Immature natural killer cell (primary cell): ENCODE measurements at places on chromosomes 13 and 19.

DNA sequence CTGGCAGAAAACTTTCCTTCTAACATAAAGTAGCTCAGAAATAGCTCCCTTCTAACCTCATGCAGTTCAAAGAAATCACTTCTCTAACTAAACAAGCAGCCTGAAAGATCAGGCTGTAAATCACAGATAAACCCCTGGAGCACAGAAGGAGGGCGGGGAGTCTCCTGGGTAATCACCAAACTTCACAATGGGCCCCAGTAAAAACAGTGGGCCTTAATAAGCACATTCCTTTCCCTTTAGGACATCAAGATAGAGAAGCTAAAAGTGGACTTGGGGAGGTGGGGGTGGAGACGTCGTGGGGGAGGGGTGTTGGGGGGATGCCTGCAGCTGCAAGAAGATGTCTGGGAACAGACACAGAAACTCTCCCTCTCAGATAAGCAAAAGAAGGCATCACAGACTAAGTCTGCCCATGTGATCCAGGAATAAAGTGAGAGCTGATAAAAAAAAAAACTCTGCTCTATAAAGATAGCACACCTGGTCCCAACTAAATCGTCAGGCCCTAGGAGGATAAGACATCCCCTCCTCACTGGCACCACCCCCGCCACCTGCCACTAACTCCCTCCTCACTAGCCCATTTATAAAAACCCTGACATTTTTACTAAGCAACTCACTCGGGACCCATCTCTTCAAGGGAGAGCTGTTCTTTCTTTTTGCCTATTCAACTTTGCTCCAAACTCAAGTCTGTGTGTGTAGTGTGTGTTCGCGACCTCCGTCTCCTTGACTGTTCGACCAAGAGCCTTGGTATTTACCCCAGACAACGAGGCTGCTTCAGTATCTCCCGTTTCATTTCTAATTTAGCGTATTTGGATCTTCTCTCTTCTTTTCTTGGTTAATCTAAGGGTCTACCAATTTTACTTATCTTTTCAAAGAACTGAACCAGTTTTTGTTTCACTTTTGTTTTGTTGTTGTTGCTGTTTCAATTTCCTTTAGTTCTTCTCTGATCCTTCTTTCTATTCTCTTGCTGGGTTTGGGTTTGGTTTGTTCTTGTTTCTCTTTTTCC lies 31.7 kb downstream of the DNAJC15 start:
- no peak overlapping the region for H3K4me3 ChIP-seq
- DNase-seq, result peak; percentile 43
- H3K4me1 ChIP-seq, result peaks cover 25% of the 10 kb centered on the region
- H3K36me3 ChIP-seq, result peaks cover 6% of the 10 kb centered on the region

DNA sequence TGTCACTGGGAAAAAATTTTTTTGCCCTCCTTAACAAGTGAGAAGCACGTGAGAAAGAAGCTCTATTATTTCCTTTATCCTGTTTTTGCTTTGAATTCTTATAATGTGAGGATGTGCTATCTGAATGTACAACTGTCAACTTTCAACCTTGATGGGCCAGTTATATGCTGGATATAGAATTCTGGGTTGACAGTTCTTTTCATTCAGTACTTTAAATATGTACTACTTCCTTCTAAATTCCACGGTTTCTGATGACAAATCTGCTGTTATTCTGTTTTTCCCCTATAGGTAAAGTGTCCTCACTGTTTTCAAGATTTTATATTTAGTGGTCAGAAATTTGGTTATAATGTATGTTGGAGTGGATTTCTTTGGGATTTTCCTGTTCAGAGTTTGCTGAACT lies 29.9 kb downstream of the ZDHHC20 start:
- H3K27me3 ChIP-seq, result no peaks in the 10 kb centered on the region
- no peak overlapping the region for H3K27ac ChIP-seq
- peaks cover 22% of the 10 kb centered on the region for H3K36me3 ChIP-seq

DNA sequence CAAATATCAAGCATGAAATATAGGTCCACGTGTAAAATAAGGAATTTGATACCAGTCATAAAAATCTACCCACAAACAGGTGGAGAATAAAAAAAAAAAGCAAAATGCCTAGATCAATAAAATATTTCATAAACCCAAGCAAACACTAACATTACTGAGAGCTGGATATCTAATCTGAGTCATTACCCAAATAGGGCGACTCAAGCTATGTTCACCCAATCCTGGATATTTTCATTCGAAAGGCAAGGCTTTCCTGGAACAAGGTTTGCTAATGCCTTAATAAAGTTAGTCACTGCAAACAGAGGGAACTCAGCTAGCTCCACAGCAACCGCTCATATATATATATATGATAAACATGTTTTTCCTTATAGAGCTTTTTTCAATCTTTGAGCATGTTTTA lies 33.5 kb upstream of the TM9SF2 start:
- no peaks in the 10 kb centered on the region for H3K36me3 ChIP-seq
- peaks cover 18% of the 10 kb centered on the region for H3K4me1 ChIP-seq
- peaks cover 7% of the 10 kb centered on the region for H3K27me3 ChIP-seq
- no peak for DNase-seq
- no peak overlapping the region for H3K27ac ChIP-seq

GRCh38 chr13:51000061-51000460 lies 90.5 kb downstream of the RNASEH2B start:
- H3K4me3 ChIP-seq, result no peak overlapping the region
- no peak overlapping the region for H3K27ac ChIP-seq
- peaks cover 16% of the 10 kb centered on the region for H3K27me3 ChIP-seq
- H3K36me3 ChIP-seq, result peaks cover 7% of the 10 kb centered on the region

- H3K4me1 ChIP-seq, result no peaks in the 10 kb centered on the region
- H3K36me3 ChIP-seq, result peaks cover 6% of the 10 kb centered on the region
- no peak overlapping the region for H3K4me3 ChIP-seq
- DNase-seq, result no peak
- no peak overlapping the region for H3K27ac ChIP-seq
Measured at GRCh38 chr13:40819797-40820315, 30.4 kb downstream of the SLC25A15 start.

- H3K4me1 ChIP-seq, result no peaks in the 10 kb centered on the region
- H3K4me3 ChIP-seq, result peak overlapping the region; percentile 40
- no peak for DNase-seq
- H3K27me3 ChIP-seq, result no peaks in the 10 kb centered on the region
- no peak overlapping the region for H3K27ac ChIP-seq
Measured at GRCh38 chr13:92806215-92806614, 420.4 kb upstream of the GPC6 start.

- H3K4me1 ChIP-seq, result no peaks in the 10 kb centered on the region
- H3K4me3 ChIP-seq, result no peak within 1 kb of the TSS
- H3K27ac ChIP-seq, result no peak within 1 kb of the TSS
- H3K27me3 ChIP-seq, result no peaks in the 10 kb centered on the region
Measured at GRCh38 chr13:36131222-36131930, at the start of gene DCLK1. Gene DCLK1, minus strand, starts transcription at chr13:36131382.

DNA sequence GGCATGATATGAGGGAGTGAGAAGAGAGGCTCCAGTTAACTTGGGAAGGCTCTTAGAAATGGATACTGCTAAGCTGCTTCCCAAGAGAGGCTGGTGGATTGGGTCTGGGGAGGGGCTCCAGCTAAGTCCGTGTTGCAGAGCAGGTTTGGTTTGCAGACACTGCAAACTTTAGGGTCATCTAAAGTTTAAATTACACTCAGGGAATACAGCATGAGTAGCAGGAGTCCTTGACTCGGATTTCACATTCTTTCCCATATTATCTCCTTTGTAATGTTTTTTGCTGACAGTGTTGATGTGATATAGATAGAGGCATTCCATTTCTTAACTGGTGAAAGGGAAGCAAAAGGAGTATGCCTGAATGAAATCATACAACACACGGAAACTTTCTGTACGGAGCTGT lies 31.9 kb downstream of the SGCG start:
- no peak overlapping the region for H3K4me3 ChIP-seq
- no peaks in the 10 kb centered on the region for H3K4me1 ChIP-seq
- no peak overlapping the region for H3K27ac ChIP-seq
- no peaks in the 10 kb centered on the region for H3K36me3 ChIP-seq

GRCh38 chr13:80530191-80530590 lies 189.3 kb upstream of the SPRY2 start:
- peaks cover 10% of the 10 kb centered on the region for H3K4me1 ChIP-seq
- H3K27me3 ChIP-seq, result no peaks in the 10 kb centered on the region
- no peak overlapping the region for H3K27ac ChIP-seq
- peaks cover 11% of the 10 kb centered on the region for H3K36me3 ChIP-seq
- no peak overlapping the region for H3K4me3 ChIP-seq
- no peak for DNase-seq

GRCh38 chr13:91450913-91451312 lies 52.5 kb downstream of the GPC5 start:
- H3K27ac ChIP-seq, result no peak overlapping the region
- no peaks in the 10 kb centered on the region for H3K36me3 ChIP-seq
- H3K4me1 ChIP-seq, result no peaks in the 10 kb centered on the region
- H3K4me3 ChIP-seq, result no peak overlapping the region
- DNase-seq, result no peak
- no peaks in the 10 kb centered on the region for H3K27me3 ChIP-seq

DNA sequence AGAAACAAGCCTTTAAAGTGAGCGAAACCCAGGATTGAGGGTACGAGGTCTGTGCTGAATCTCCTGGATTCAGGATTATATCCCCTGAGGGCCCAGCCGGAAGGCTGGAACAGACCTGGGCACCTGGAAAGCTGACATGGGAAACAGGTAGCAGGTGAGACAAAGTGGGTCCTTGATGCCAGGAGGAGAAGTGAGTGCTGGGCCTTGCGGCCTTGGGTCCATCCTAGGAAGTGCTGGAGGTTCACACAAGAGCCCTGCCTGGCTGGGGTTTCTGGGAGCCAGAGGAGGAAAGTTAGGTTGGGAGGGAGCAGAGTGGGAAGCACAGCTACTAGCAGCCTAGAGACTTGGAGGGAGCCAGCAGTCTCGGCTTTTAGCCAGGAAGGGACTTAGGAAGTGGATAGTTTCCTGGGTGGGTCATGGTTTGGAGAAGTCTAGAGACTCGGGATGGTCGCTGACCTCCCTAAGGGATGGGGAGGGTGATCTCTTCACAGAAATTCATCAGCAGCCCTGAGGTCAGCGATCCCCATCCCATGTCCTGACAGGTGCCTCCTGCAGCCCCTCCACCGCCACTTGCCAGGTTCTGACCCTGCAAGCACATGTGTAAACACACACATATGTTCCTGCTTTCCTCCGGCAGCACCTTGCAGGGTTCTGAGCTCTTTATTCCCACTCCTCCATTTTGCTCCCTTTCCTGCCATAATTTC lies 29.4 kb upstream of the ZNF492 start:
- no peaks in the 10 kb centered on the region for H3K4me1 ChIP-seq
- DNase-seq, result no peak
- H3K27ac ChIP-seq, result no peak overlapping the region
- H3K36me3 ChIP-seq, result no peaks in the 10 kb centered on the region

DNA sequence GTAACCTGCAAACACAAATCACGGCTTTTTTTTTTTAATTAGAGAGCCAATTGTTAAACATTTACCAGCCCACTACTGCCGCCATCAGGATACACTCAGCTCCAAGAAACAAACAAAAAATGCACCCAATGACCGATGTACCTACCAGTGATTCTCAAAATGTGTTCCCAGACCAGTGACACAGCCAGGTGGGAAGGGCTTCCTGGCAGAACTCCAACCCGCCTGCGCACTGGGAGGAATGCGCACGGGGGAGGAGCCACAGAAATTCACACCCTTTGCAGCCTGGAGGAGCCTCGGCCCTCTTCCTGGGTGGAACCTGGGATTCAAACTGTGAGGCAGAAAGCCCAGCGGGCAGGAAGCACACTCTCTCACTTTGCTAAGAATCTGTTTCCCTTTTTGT lies 255.9 kb downstream of the TBC1D4 start:
- no peak overlapping the region for H3K27ac ChIP-seq
- no peaks in the 10 kb centered on the region for H3K4me1 ChIP-seq
- DNase-seq, result no peak

- H3K27me3 ChIP-seq, result no peaks in the 10 kb centered on the region
- DNase-seq, result no peak
- H3K36me3 ChIP-seq, result no peaks in the 10 kb centered on the region
- no peaks in the 10 kb centered on the region for H3K4me1 ChIP-seq
- H3K27ac ChIP-seq, result no peak overlapping the region
Measured at GRCh38 chr13:74866101-74866500, 615.9 kb downstream of the TBC1D4 start.

DNA sequence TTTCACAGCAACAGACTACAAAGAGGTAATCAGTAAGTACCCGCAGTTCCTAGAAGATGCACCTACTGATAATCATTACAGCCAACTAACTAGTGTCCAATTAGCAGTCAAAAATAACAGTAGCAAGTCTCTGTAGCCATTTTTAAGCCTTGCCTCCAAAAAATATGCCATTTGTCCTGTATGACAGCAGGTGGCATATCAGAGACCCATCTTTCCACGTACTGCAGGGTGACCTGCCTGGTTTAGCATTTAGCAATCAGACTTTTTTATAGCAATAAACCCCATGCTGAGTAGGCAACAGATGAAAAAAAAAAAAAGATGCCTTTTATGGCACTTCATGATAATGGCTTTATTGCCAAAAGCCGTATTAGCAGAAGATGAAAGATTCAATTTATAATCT lies 155.3 kb upstream of the LSM14A start:
- DNase-seq, result no peak
- no peak overlapping the region for H3K27ac ChIP-seq
- H3K4me1 ChIP-seq, result no peaks in the 10 kb centered on the region
- no peaks in the 10 kb centered on the region for H3K36me3 ChIP-seq
- peaks cover 9% of the 10 kb centered on the region for H3K27me3 ChIP-seq

GRCh38 chr13:32850316-32851052 lies 165.7 kb upstream of the KL start:
- H3K27me3 ChIP-seq, result peaks cover 11% of the 10 kb centered on the region
- no peak overlapping the region for H3K4me3 ChIP-seq
- H3K4me1 ChIP-seq, result no peaks in the 10 kb centered on the region

- H3K27ac ChIP-seq, result no peak overlapping the region
- H3K4me3 ChIP-seq, result peak overlapping the region; percentile 96
- peaks cover 11% of the 10 kb centered on the region for H3K4me1 ChIP-seq
- H3K36me3 ChIP-seq, result no peaks in the 10 kb centered on the region
- DNase-seq, result no peak
Measured at GRCh38 chr19:47049307-47049700, 880 bp upstream of the TMEM160 start.

- no peak for DNase-seq
- H3K27me3 ChIP-seq, result peaks cover 5% of the 10 kb centered on the region
- H3K4me1 ChIP-seq, result no peaks in the 10 kb centered on the region
- no peak overlapping the region for H3K27ac ChIP-seq
- peaks cover 3% of the 10 kb centered on the region for H3K36me3 ChIP-seq
Measured at GRCh38 chr13:74794147-74794546, 659.9 kb upstream of the KLF12 start.

DNA sequence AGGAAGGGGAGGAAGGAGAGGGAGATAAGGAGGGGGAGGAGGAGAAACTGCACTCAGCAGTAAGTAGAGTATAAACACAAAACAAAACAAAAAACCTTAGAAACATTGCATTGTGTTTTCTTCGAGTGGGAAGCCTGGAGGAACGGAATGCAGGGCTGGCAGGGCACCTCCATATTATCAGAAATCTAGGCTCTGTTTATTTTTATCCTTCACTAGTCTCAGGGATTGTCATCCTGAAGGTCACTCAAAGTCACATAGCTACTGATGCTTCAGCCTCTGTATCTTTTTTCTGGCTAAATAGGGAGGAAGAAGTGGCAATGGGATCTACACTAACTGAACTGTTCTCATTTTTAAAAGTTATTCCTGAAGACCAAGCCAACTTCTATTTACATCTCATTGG lies 467.8 kb downstream of the KCTD12 start:
- H3K4me1 ChIP-seq, result no peaks in the 10 kb centered on the region
- peaks cover 5% of the 10 kb centered on the region for H3K36me3 ChIP-seq
- no peak for DNase-seq
- no peaks in the 10 kb centered on the region for H3K27me3 ChIP-seq
- no peak overlapping the region for H3K4me3 ChIP-seq

GRCh38 chr13:95509521-95510310 lies 42.8 kb upstream of the CLDN10 start:
- H3K4me1 ChIP-seq, result no peaks in the 10 kb centered on the region
- no peak overlapping the region for H3K4me3 ChIP-seq
- H3K36me3 ChIP-seq, result no peaks in the 10 kb centered on the region
